ENCODE measurements at places on chromosomes 13 and 19.

GRCh38 chr19:16370641-16371391, 46.2 kb downstream of the KLF2 start:
- no peak for DNase-seq

- DNase-seq = no peak
Measured at GRCh38 chr19:40717325-40717879, 490 bp downstream of the ITPKC start.

DNA sequence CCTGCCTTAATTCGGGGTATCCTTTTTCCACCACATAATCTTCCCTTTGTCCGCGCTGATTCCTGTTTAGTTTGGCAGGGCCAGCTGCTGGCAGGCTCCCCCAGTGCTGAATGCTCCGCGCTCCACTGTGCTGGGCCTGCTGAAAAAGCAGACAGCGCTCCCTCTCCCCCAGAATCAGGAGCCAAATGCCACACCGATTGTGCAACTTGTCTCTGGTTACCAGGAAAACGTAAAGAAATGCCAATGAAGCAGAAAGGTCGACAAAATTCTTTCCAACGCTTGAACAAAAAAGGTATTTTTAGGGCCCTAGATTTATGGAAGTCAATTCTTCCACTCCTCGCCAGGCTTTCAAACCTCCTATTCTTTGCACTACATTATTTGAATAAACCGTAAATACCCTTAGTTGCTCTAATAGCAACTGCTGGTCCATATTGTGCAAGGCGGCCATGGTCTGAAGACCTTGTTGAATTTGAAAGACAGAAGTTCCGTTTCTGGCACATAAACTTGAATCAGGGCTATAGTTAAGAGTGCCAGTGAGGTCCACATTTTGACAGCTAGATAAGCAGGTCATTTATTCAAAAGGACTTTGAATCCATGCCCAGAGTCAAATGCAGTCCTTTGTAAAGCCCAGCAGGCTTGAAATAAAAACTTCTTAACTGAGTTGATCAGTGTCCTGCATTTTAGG, 206.7 kb upstream of the RFC3 start:
- no peak for DNase-seq

DNA sequence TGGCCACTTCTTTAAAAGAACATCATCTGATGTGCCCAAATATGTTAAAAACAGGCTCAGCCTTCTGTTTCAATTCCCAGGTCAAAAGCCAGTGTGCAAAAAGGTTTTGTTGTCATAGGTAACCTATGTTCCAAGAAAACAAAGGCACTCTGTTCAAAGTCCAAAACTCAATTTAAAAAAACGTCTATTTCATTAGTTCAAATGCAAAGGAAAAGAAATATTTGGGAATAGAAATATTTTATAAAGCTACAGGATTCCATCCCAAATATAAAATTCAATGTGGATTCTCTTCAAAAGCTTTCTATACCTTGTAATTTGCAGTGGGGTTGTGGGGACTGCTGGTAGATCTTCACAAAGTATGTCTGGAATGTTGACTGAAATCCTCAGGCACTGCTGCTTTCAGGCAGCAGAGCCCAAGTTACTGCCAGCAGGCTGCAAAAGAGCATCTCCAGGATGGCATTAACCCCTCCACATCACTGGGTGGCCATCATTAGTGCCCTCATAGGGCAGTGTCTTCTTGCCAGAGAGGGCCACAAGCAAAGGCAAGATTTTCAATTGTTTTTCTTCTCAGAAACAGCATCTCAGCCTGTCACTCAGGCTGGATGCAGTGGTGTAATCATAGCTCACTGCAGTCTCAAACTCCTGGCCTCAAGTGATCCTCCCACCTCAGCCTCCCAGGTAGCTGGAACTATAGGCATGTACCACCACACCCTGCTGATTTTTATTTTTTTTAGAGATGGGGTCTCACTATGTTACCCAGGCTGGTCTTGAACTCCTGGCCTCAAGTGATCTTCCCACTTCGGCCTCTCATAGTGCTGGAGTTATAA, 22.8 kb upstream of the STK24 start:
- no peak for DNase-seq

GRCh38 chr19:55690109-55690768, 15.2 kb downstream of the EPN1 start:
- no peak for DNase-seq

GRCh38 chr13:52848455-52849195, at the start of gene PCDH8:
PCDH8 (minus strand) TSS chr13:52848640; CDS start chr13:52848436, 204 bp downstream.
- no peak for DNase-seq

DNA sequence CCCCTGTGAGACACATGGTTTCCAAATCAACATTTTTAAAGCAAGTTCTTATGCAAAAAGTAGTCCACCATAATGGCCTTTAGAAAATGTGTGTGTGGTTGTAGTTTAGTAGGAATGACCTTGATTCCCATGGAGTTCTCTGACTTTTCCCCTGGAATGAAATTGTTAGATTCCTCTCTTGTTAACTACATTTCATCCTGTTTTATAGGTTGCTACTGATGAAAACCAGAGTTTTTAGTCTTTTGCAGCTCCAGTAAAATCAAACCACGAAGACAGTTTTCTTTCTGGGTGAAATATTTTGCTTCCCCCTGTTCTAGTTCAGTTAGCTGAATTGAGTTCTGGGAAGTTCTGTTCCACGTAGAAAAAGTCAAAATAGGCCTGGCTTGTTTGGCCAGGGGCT, 107.7 kb downstream of the RAB20 start:
- no peak for DNase-seq

DNA sequence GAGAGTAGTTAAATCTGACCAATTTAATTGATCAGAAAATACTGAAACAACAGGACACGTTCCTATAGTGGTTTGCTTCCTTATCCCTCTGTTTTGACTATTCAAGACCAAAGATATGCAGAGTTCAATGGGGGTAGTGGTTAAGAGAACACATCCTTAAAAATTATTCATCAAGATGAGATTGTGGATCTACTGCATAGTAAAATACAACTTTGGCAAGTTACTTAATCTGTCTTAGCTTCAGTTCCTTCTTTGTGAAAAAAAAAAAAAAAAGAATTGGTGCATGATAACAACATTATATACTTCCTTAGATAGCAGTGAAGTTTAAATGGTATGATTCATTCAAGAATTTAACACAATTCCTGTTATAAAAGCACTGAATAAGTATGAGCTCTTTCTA, 552.1 kb downstream of the DCT start:
- no peak for DNase-seq

- DNase-seq = peak; percentile 73
Measured at GRCh38 chr19:7678971-7679751, 1.5 kb upstream of the TRAPPC5 start.

DNA sequence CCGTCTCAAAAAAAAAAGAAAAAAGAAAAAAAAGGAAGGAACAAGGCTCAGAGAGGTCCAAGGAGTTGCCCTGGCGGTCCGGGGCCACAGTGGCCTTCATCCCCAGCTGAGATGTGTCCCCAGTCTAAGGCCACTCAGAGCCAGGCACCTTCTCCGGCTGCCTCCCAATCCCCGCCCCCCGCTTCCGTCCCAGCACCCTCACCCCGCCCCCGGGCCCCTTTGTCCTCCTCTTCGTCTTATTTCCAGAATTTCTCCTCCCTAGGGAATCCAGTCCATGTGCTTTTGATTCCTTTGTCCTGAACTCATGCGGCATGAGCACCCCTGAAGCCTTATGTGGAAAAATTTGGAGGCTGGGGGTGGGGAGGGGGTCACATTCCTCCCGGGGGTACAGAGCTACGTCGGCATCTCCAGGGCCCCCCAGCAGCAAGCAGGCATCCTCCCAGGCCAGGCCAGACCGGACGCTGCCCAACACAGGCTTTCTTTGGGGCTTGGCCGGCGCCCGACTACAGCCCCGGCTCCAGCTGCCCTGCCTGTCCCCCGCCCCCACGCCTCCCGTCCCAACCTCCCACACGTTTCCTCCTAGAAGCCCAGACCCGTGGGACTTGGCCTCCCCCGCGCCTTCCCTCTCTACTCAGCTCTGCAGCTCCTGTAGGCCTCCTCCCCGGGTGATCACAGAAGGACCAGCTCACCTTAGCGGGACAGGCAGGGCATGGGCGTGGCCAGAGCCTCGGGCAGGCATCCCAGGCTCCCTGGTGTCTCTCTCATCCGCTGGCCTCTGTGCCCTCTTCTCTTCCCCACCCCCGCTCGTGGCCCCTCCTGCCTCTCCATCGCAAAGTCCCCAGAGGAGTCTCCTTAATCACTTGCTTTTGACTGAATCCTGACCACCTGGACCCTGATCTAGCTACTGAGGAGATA, 17.8 kb upstream of the ADGRE5 start:
- no peak for DNase-seq

- DNase-seq = no peak
Measured at GRCh38 chr19:11563532-11563931, 4.5 kb upstream of the ELOF1 start.

DNA sequence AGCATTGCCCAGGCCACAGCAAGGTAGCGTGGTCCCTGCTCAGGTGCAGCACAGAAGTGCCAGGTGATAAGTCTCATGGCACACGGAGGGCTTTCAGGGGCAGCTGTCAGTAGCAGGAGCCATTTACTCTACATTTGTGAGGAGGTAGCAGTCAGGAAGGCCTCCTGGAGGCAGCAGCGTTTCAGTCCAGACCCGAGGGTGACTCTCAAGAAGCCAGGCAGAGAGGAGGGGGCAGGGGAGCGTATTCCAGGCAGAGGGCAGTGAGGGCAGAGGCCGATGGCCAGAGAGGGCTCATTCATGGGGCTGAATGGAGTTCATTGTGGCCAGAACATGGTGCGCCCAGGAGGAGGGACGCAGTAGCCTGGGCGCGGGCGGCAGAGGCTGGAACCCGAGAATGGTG, 8.9 kb downstream of the PIAS4 start:
- no peak for DNase-seq

GRCh38 chr19:11324748-11325389, 14.6 kb downstream of the RAB3D start:
- no peak for DNase-seq

- DNase-seq = no peak
Measured at GRCh38 chr13:59706101-59706976, 457.4 kb downstream of the DIAPH3 start.

GRCh38 chr13:80527400-80527799, 186.5 kb upstream of the SPRY2 start:
- no peak for DNase-seq

GRCh38 chr13:30116379-30116778, 191.0 kb downstream of the KATNAL1 start:
- DNase-seq = no peak

- no peak for DNase-seq
Measured at GRCh38 chr19:2112516-2113320, 16.0 kb downstream of the IZUMO4 start.

DNA sequence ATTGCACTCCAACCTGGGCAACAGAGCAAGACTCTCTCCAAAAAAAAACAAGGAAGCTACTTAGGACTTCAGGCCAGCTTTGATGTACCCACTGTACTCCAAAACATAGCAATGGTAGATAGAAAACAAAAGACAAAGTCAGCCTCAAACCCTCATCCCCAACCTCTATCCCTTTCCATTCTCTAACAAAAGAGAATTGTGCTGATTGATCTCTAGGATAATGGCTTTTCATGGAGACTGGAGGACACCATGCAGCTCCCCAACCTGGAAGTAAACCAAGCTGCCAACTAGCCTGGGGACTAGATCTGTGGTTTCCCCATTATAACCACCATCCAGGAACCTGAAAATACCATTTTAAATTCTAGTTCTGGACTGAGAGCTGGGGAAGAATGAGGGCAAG, 4.3 kb upstream of the ZDHHC20 start:
- no peak for DNase-seq

DNA sequence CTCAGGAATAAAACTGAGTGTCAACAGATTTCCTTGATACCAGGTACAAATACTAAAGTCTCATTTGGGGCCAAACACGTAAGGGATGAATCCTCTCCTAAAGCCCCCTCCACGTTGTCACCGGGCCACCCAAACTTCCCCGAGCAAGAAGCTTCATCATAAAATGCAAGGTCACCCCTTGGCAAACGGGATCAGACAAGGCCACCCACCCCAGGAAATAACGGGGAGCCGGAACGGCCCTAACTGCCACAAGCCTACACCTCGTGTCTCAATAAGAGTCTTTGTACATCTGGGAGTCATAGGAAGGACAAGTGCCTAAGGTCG, 717 bp downstream of the EEF2 start:
- DNase-seq = no peak

- no peak for DNase-seq
Measured at GRCh38 chr19:7851623-7852500, 21.8 kb downstream of the EVI5L start.

DNA sequence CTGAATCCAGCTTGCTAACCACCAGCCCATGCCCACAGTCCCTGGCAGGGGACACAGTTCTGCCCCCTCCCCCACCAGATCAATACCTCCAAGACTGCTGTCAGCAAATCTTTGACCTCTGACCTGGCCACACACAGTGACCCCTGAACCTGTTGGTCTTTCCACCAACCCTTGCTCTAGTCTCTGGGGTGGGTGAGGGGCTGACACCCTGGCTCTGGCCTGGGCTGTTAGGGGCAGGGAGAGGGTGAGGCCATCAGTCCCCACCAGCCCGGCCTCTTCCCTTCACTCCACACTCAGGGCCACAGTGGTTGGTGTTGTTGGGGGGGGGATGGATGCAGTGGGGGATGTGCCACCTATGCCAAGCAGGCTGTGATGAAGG, 21.8 kb upstream of the SLC7A10 start:
- DNase-seq = no peak

DNA sequence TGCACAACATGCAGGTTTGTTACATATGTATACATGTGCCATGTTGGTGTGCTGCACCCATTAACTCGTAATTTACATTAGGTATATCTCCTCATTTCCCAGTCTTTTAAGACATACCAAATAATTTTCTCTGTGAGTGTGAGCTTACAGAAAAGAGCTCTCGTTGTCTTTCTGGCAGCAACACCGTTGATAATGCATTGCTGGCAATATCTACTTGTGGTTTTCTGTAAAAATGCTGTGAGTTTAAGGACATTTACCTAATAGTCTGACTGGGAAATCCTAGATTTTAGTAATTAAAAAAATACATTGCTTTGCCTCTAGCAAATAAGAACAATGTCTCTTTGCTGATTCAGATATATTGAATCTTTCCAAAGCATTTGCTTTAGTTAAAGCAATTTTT, 8.4 kb downstream of the IGFL3 start:
- DNase-seq = no peak

DNA sequence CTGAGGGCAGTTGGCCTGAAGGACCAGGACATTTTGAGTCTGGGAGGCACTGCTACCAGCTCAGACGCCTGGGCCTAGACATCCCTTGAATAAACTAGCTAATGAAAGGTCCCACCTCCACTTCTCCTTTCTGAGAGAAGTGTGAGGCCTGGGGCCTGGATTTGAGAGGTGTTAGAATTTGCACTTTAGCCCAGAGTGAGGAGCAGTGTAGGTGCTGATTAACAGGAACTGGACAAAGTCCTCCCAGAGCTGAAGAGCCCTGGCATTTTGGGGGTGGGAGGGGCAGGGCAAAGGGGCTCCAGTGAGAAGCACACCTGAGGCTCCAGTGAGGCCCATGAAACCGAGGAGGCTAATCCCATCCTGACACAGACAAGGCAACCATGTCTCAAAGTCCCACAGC, 15.2 kb upstream of the SLC1A5 start:
- no peak for DNase-seq

- DNase-seq = no peak
Measured at GRCh38 chr19:7819337-7819736, 10.7 kb upstream of the EVI5L start.

- DNase-seq = no peak
Measured at GRCh38 chr19:1103132-1103707, 574 bp upstream of the GPX4 start.

Data from T follicular helper cell (primary cell).